ENCODE measurements at places on chromosomes 13 and 19.
A peak's percentile ranks its signal among the peaks of the same experiment; 100 is the strongest.

GRCh38 chr13:114131583-114132418 lies 622 bp downstream of the RASA3 start:
- peak; percentile 35 for DNase-seq

GRCh38 chr13:98957731-98958442 lies 20.0 kb downstream of the DOCK9 start:
- no peak for DNase-seq

DNA sequence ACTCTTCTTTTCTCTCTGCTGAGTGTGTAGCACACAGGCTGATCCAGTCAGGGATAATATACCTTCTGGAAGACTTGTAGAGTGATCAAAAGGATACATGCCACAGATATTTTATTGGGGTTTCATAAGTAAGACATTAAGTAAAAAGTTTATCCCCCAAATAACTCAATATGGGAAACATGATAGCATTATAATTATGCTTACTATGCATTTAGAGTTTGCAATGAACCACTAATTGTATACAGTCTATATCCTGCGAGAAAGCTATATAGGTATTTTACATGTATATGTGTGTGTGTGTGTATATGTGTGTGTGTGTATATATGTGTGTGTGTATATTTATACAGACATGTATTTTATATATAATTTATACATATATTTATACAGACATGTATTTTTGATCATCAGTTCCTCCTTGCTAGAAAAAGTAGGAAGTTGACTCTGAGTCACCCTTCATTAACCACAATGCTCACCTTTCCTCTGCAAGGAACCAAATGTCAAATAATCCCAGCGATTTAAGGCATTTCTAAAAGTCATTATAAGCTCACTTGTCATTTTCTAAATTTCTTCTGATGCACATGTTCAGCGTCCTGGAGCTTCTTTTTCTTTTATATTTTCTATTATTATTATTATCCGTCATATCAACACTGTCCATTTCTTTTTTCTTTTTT lies 312.5 kb upstream of the OBI1 start:
- no peak for DNase-seq

DNA sequence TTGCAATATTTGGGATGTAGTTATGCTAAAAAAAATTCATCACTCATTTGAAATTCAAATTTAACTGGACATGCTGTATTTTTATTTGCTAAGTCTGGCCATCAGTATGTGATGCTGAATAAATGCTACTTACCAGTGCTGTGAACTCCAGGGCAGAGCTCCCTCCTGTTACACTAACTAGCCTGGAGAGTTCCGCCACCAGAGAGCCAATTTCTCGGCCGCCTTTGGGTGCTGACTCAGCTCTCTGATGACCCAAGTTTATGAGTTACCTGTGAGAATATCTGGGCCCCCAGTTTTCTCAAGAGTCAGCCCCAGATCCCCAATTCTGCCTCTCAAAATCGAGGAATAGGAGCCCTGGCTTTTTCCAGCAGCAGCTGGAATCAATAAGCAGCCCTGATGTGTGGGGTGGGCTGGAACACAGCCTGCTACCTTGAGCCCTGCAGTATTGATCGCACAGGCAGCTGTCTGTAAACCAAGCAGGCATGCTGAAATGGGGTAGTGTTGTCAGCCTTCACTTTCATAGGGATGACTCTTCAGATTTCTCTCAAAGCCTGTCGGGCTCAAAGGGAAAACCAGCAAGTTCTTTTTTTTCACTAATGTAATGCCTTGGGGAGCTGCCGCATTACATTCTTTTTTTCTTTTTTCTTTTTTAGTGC lies 113.7 kb downstream of the DNAJC15 start:
- no peak for DNase-seq

DNA sequence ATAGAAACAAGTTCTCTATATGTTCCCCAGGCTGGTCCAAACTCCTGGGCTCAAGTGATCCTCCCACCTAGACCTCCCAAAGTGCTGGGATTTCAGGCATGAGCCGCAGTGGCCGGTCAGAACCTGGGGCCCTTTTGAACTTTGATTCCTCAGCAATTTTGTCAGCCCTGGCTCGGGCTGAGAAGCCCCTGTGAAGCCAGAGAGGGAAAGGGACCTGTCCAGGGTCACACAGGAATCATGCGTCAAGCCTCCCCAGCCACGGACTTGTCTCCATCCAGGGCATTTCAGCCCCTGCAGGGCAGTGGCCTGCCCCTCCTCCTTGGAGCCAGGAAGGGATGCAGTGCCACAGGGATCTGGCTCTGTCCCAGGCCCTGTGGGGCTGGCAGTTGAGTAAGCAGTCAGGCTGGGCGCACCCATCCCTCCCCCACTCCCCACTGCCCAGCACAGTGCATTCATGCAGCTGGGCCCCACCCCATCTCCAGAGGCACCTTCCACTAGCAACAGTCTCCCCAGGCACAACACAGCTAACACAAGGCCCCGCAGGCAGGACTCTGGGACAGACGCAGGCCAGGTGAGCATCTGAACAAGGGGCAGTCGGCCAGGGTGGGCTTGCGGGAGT lies at the start of gene CAPS:
CAPS (plus strand) TSS at position 516 of the 619 bp plus-strand sequence. CDS start 153 bp downstream, outside the sequence.
- no peak for DNase-seq

GRCh38 chr19:19661675-19662251 lies 1.7 kb downstream of the ATP13A1 start:
- no peak for DNase-seq

DNA sequence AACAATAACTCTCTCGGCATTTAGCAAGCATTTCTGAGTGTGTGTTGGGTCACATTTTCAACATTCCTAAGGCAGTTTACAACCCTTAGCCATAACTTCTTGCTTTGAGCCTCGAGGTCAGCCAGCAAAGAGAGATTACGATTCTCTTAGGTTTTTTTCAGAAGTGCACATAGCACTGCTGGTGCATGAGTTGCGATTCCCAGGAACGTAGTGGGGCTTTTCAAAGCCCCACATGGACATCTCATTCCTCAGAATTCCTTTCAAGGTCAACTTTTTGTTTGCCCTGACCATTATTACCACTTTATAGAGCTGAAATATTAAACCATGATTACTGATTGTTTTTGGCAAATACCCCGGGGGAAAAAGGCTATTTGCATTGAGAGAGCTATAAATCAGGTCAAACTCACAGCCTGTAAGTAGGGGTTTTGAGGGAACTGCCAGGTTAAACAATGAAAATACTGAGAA lies 705.3 kb downstream of the GPC5 start:
- DNase-seq: no peak

- DNase-seq: peak; percentile 77
These were observed 25.0 kb downstream of the TSSK6 start for GRCh38 chr19:19490214-19490968.

DNA sequence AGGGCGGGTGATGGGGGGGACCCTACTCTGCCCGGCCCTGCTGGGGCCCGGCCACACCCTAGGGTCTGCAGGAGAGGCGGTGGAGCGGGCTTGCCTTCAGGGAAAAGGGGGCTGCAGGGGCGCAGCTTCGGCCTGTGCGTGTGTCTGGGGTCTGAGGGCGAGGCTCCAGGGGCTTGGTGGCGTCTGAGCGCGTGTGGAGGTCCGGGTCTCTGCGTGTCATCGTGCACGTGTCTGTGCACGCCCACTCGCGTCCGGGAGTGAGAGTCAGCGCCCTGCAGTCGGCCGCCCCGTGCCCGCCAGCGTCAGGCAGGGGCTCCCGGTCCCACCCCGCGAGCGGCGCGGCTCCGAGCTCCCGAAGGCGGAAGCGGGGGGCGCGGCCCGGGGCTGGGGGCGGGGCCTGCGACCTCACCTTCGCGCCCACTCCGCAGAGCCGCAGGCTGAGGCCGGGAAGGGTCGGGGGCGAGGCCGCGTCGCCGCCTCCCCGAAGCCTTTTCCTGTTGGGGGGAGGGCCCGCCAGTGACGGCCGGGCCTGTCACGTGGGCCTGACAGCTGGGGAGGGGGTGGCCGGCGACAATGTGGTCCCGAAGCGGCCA lies at the start of gene ARHGAP45:
ARHGAP45 (plus strand) TSS at position 420 of the 593 bp plus-strand sequence. CDS start 239 bp downstream, outside the sequence.
- DNase-seq: peak; percentile 82

- DNase-seq: no peak
These were observed 60.1 kb downstream of the KL start for GRCh38 chr13:33076001-33076992.

DNA sequence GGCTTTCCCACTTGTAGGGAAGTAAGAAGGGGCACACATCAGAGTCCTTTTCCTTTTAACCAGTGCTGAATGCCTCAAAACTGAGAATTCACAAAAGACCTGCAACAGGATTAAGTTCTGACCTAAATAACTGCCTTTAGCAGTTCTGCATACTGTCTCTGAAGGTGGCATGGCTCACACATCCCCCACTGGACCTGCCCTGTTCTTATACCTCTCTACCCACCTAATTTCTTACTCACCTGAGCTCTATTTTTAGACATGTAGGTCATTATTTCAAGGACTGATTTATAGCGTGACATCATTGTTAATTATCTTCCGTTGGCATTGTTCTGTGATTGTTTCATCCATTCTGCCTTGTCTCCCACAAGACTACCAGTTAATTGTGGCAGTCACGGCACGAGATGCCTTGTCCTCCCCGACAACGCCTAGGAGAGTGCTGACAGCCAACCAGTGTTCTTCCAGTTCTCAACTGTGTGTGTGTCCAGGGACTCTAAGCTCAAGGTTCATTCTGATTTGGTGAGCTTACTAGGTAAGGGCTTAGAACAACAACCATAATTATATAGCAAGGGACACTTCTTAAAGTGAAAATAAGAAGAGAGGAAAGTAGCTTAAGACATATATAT lies 27.1 kb upstream of the UBL3 start:
- DNase-seq: no peak

- DNase-seq: no peak
These were observed 676 bp downstream of the CD320 start for GRCh38 chr19:8307400-8307964.

Data from stimulated activated CD4-positive, alpha-beta T cell treated with anti-CD3 and anti-CD28 coated beads, Interleukin-1b, Interleukin-23, amount 100 ng/mL, for 4 hours (primary cell).